ENCODE measurements at places on chromosomes 6 and 20.

- no peak for DNase-seq
Measured at GRCh38 chr20:36969051-36969450, 17.5 kb upstream of the SAMHD1 start.

GRCh38 chr6:157229132-157229618, 94.1 kb downstream of the TMEM242 start:
- DNase-seq, result no peak

DNA sequence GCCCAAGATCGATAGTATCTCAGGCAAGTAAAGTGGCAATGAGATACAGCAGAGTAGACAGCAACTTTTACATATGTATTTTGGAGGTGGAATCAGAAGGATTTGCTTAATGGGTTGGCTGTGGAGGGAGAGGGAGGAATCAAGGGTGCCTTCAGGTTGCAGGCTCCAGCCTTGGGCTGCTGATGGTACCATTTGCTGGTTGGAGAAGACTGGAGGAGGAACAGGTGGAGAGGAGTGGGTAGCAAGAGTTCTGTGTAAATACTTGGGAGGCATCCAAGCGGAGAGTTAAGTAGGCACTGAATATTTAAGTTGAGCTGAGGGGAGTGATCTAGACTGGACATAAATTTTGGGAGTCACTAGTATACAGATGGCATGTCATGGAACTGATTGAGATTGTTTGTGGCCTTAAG, 5.2 kb downstream of the BICRAL start:
- no peak for DNase-seq

GRCh38 chr6:169665289-169665688, 36.5 kb downstream of the WDR27 start:
- no peak for DNase-seq

DNA sequence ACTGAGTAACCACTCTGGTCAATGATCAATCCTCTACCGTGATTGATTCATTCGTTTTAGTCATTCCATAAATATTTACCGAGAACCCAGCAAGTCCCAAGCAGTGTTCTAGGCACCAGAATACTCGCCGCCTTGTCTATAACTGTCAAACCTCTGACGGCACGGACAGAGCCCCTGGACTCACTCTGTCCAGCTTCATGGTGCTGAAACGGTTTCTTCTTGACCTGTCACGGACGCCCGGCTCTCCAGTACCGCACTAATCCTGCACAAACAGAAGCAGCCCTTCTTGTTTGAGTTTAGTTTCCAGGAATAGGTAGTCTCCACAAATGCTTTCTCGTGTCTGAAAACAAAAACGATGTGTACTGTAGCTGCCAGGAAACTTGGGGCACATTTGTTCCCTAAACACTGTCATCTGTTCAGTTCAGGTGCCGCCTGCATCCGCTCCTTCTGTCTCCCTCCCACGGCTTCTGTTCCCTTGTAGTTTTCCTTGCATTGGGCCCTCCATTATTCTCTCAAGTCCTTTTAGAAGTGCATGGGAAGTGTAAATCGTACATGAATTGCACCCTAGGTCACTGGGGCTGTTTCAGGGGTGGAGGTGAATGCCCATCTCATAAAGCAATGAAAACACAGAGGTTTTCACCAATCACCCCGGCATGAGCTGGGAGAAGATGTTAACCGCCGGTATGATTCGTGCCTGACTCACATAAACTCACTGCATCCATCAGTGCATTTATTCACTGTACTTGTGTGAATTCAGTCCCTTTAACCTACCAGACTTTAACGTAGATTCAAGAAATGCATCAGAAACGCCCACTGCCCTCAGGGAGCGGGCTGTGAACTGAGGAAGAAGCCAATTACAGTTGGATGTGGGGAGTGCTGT, 209.3 kb upstream of the CDH4 start:
- peak; percentile 50 for DNase-seq

GRCh38 chr6:91273729-91274128, 686.9 kb upstream of the MAP3K7 start:
- no peak for DNase-seq

- DNase-seq, result no peak
Measured at GRCh38 chr20:63156221-63156671, 59.7 kb downstream of the YTHDF1 start.

DNA sequence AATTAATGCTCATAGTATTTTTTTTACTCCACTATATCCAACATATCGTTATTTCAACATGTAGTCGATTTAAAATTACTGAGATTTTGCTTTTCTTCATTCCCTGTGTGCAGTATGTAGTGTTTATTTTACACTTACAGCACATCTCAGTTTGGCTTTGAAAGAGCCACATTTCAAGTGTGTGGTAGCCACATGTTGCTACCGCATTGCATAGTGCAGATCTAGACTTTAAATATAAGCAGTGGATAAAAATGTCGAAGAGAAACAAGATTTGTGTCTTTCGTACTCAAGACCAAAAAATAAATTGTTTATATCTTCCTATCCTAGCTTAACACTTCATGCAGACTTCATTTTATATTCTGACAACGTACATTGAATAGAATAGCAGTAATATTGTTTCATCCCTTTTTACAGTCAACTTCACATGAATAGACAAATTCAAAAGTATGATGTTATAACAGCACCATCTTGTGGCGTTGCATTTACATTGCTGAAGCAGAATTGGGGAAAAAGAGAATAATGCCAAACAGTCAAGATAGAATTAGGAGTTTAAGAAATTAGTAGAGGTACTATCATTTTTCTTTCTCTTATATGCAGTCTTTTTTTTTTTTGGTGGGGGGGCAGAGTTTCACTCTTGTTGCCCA, 29.9 kb downstream of the FBXO5 start:
- peak; percentile 19 for DNase-seq
